Panc1 (cell line): ENCODE measurements at places on chromosomes 5 and 9. TPM values are rescaled to one million over a fixed set of nuclear protein-coding genes. Genes with fewer than 3 reads are reported as not detected.

Gene C9
- total RNA-seq: 0.05 TPM

Gene PCDHGA11
- 0.39 TPM for total RNA-seq

Gene PKD2L2
- total RNA-seq: not detected

Gene PDE6A
- 0.33 TPM for total RNA-seq

Gene TNFSF15
- total RNA-seq: 0.03 TPM

Gene TEK
- total RNA-seq: not detected

Gene ORM2
- 0.77 TPM for total RNA-seq

Gene JAK2
- total RNA-seq: 2.3 TPM

Gene TAF11L14
- not detected for total RNA-seq

Gene CDC20B
- total RNA-seq: 0.08 TPM

Gene WDR38
- total RNA-seq: not detected

Gene DOCK2
- total RNA-seq: 1.4 TPM

Gene HAPLN1
- total RNA-seq: 0.13 TPM

Gene HRCT1
- not detected for total RNA-seq

Gene AMACR
- total RNA-seq: 20.6 TPM

Gene FBP1
- total RNA-seq: 0.36 TPM

Gene PTPN3
- 10.4 TPM for total RNA-seq

Gene SMIM32
- total RNA-seq: 0.31 TPM

Gene C1QTNF3
- total RNA-seq: 2.1 TPM

Gene OR1J2
- total RNA-seq: not detected

Gene HSD17B3
- 0.39 TPM for total RNA-seq

Gene PCDHA11
- total RNA-seq: 0.08 TPM

Gene MORN5
- not detected for total RNA-seq

Gene FRRS1L
- 2.3 TPM for total RNA-seq

Gene IL11RA
- total RNA-seq: 21.6 TPM

Gene CA9
- 0.31 TPM for total RNA-seq

Gene LCN9
- total RNA-seq: not detected

Gene LIX1
- total RNA-seq: not detected

Gene LCN1
- total RNA-seq: not detected

Gene SHISAL2B
- not detected for total RNA-seq

Gene FLT4
- total RNA-seq: 0.44 TPM

Gene DNAJC25
- total RNA-seq: 6.0 TPM

Gene ZNF879
- 5.9 TPM for total RNA-seq

Gene PCDHGA1
- 0.92 TPM for total RNA-seq

Gene SH3PXD2B
- total RNA-seq: 39.7 TPM

Gene NR5A1
- 2.5 TPM for total RNA-seq

Gene SPINK6
- total RNA-seq: not detected

Gene WHRN
- total RNA-seq: 18.0 TPM

Gene SLC36A2
- not detected for total RNA-seq

Gene TXNDC8
- total RNA-seq: not detected

Gene FOXD4L5
- 0.08 TPM for total RNA-seq

Gene TMEM203
- 25.4 TPM for total RNA-seq

Gene TIMD4
- total RNA-seq: not detected

Gene SLC28A3
- total RNA-seq: not detected

Gene PCDHGB1
- total RNA-seq: 2.0 TPM

Gene HTR4
- not detected for total RNA-seq

Gene HSD17B4
- 107 TPM for total RNA-seq

Gene GABRA1
- not detected for total RNA-seq

Gene SLC6A18
- total RNA-seq: not detected

Gene ASPN
- total RNA-seq: not detected

Gene FRMD3
- 14.5 TPM for total RNA-seq

Gene SAXO1
- not detected for total RNA-seq

Gene IL7R
- 0.90 TPM for total RNA-seq

Gene SLC34A1
- not detected for total RNA-seq

Gene PURA
- 16.9 TPM for total RNA-seq

Gene PRUNE2
- 0.18 TPM for total RNA-seq
